Uterine smooth muscle cell (primary cell): ENCODE measurements at places on chromosomes 11 and 22. TPM values are rescaled to one million over a fixed set of nuclear protein-coding genes. Genes with fewer than 3 reads are reported as not detected.

KCNJ11 gene
- not detected in 2 replicates for total RNA-seq

OR51F2 gene
- total RNA-seq: not detected in 2 replicates

MMP1 gene
- 221 and 608 TPM in 2 replicates for total RNA-seq

HIC2 gene
- 2.4 and 2.7 TPM in 2 replicates for total RNA-seq

ADM gene
- 187 and 204 TPM in 2 replicates for total RNA-seq

OR52E8 gene
- total RNA-seq: not detected in 2 replicates

SCGB2A2 gene
- total RNA-seq: not detected in 2 replicates

MPPED2 gene
- under 0.01 and 0.22 TPM in 2 replicates for total RNA-seq

IGLL1 gene
- not detected in 2 replicates for total RNA-seq

ADORA2A gene
- total RNA-seq: 1.00 and 1.1 TPM in 2 replicates

TIGD3 gene
- 0.11 and 0.37 TPM in 2 replicates for total RNA-seq

PKDREJ gene
- total RNA-seq: not detected in 2 replicates

GNG3 gene
- total RNA-seq: not detected in 2 replicates

MMP10 gene
- total RNA-seq: 1.2 and 1.9 TPM in 2 replicates

MYOD1 gene
- 0.12 TPM in 1 of 2 replicates, not detected in the other for total RNA-seq

SAA4 gene
- not detected in 2 replicates for total RNA-seq

NAALAD2 gene
- total RNA-seq: 1.7 and 5.6 TPM in 2 replicates

C11orf16 gene
- not detected in 2 replicates for total RNA-seq

SLC5A1 gene
- total RNA-seq: not detected in 2 replicates

OTOG gene
- not detected in 2 replicates for total RNA-seq

BRSK2 gene
- total RNA-seq: 0.50 TPM in 1 of 2 replicates, not detected in the other

RAG1 gene
- 0.37 and 0.55 TPM in 2 replicates for total RNA-seq

SRRD gene
- 9.1 and 17.3 TPM in 2 replicates for total RNA-seq
